Ovary (tissue), 10 donors: ENCODE measurements at places on chromosomes 4 and X. TPM values are rescaled to one million over a fixed set of nuclear protein-coding genes. Genes with fewer than 3 reads are reported as not detected.

Gene SFRP2
- 14.5 TPM for total RNA-seq

Gene SSX4B
- total RNA-seq = not detected

Gene LEF1
- 30.1 TPM for total RNA-seq

Gene HOPX
- total RNA-seq = 2.1 TPM

Gene H2BW2
- total RNA-seq = not detected

Gene RTL9
- total RNA-seq = 1.5 TPM

Gene SULT1B1
- 1.3 TPM for total RNA-seq

Gene BEND2
- total RNA-seq = not detected

Gene SHROOM4
- total RNA-seq = 3.1 TPM

Gene IL15
- 1.6 TPM for total RNA-seq
